ENCODE measurements at places on chromosomes 12 and 14.

GRCh38 chr12:21502164-21502496 is 541 bp downstream of the GOLT1B start:
- peak; percentile 1 for DNase-seq

DNA sequence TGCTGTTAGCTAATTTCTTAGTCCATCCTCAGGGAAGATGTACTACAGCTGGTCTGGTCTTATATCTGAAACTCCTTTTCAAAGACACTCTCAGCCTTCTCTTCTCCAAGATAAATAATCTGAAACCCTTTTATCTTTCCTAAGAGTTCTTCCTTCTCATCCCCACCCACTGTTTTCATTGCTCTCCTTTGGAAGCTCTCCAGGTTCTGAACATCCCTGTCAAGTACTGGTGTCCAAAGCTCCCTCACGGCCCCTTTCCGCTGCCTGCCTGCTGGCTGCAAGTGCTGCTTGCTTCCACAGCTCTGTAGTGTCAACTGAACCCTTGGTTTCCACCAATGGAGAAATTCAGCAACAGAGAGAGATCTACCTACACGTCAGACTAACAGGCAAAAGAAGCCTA is 6.6 kb upstream of the SLC6A13 start:
- no peak for DNase-seq

- no peak for DNase-seq
Measured at GRCh38 chr14:44113769-44114730, 393.0 kb downstream of the FSCB start.

DNA sequence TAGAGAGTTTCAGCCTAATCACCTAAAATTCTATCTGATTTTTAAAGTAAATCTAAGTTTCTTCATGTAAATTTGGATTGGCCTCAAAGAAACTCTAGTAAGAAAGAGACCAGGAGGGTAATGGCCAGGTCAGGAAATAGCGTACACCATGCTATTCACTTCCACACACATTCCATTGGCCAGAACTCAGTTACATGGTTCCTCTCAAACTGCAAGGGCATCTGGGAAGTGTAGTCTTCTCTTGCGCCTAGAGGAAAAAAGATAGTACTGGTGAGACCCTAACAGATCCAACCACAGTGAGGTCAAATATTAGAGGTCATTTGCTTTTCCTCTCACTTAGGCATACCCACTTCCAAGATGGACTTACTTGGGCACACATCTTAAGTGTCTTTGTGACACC is 39.1 kb downstream of the MBIP start:
- no peak for DNase-seq

- no peak for DNase-seq
Measured at GRCh38 chr12:64551676-64552075, 58.6 kb upstream of the RASSF3 start.

DNA sequence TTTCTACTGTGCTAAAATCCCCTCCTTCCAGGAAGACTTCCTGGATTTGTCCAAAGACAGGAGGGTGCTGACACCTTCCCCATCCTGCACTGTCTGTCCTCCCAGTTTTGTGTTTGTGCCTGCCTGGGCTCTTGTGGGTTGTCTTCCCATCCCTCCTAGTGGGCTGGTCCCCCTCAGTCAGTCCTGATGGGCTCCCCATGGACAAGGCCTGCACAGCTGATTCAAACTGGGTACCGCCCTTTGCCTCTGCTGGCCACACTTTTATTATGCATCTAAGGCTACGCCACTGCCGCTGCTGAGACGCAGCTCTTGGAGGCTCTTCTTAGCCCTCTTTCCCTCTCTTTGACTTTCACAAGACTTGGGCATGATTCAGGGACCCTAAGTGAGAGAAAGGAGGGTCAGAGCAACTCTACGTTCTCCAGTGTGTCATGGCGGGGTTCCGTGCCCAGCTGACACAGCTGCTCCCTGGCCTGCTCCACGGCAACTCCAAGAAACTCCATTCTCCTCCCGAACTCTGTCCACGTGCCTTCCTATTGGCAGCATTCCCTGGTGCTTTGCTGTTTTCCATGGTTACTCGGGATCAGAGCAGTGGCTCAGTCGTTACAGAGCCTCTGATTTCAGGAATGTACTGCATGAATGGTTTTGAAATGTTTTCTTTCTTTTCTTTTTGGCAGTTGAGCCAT is 3.8 kb upstream of the KRT85 start:
- DNase-seq: no peak

- DNase-seq: no peak
Measured at GRCh38 chr14:57692671-57693070, 173.2 kb downstream of the SLC35F4 start.

- no peak for DNase-seq
Measured at GRCh38 chr14:53900499-53900898, 56.1 kb downstream of the BMP4 start.

- no peak for DNase-seq
Measured at GRCh38 chr14:52112336-52113018, 43.6 kb upstream of the NID2 start.

- DNase-seq: no peak
Measured at GRCh38 chr14:24938593-24938992, 111.4 kb downstream of the STXBP6 start.

- DNase-seq: no peak
Measured at GRCh38 chr14:28340816-28341215, 425.8 kb upstream of the FOXG1 start.

DNA sequence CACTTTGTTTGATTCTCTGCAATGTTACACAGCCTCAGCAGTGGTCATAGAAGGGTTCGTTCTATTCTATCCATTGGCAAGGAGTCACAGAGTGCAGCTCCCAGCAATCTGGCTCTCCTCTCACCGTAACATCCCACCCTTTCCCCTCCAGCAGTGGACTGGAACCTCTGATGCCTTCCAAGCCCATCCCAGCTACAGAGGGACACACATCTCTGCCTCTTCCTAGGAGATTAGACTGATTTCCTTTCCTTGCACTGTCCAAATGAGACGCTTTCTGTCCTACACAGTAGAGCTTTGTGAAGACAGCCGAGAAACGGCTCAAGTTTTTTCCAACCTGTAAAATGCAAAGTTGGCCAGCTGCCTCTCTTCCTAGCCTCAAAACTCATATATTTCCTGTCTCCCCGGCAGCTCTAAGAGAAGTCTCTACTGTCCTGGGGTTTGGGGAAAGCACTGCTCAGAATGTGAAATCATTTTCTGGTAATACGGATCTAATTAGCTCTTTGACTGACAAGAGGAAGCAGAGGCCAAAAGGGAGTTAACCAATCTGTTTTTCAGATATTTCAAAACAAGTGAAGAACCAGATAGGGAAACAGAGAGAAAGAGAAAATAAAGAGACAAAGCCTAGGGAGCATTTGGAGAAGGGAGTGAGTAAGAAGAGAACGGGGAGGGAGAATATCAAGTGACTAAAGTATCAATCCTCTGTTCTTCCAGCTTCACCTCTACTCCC is 516 bp downstream of the NINJ2 start:
- no peak for DNase-seq

DNA sequence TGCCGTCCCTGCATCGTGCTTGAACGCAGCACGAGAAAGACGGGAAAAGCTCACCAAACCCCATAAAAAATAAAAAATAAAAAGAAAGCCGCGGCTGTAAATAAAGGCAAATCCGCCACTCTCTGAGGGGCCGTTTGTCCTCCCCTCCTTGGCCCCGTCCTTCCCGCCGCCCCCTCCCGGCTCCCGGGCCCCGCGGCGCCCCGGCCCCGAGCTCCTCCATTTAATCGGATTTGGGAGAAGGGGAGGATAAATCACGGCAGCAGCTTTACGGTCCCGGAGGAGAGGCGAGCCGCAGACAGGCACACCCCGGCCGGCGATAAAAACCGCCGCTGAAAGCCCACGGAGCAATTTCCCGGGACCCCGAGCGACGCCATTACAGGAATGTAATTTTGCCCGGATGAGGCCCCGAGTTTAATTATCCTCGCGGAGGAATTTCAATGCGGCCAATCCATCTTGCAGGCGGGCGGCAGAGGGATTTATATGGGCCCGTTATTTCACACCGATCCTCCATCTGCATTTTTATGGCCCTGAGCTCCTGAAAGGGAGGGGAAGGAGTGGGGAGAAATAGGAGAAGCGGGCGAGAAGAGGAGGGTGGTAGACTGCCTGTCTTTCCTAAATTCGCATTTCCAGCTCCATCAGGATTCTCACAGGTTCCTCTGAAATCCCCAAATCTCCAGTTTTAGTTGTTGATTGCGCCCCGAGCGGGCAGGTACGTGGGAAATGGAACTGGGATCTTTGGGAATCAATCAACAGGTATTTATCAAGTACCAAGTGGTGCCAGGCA is 1.3 kb upstream of the ATP5MC2 start:
- DNase-seq: no peak

- no peak for DNase-seq
Measured at GRCh38 chr12:68287106-68287505, 33.7 kb upstream of the IL22 start.

GRCh38 chr14:22179190-22179589 is 409.8 kb downstream of the DAD1 start:
- DNase-seq: no peak

- DNase-seq: no peak
Measured at GRCh38 chr12:114920771-114921554, 237.0 kb upstream of the TBX3 start.

GRCh38 chr12:10001171-10001776 is 2.4 kb upstream of the CLEC1B start:
- no peak for DNase-seq

DNA sequence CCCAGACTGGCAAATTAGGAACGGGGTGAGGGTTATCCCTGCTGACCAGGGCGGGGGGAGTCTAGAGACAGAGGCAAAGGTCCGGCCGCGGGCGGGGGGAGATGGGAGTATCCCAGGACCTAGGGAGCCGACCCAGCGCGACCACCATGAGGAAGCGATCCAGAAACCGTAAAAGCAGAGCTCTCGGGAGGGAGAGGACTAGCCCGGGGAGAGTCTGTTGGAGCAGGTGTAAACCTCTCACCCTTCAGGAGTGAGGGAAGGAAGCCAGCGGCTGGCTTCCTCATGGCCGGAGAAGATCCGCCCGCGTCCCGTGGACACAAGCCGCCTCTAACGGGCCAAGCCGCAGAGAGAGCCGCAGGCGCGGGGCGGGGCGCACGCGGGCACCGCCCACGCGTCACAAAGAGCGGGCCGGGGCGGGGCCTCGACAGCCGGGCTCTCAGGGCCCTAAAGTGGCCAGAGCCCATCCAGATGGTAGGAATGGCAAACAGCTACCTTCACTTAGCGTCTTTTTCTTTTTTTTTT is at the start of gene ACRBP:
ACRBP (minus strand) TSS at position 350 of the 522 bp plus-strand sequence; CDS start at position 284, 66 bp downstream.
- no peak for DNase-seq

Data from stimulated activated CD8-positive, alpha-beta memory T cell treated with anti-CD3 and anti-CD28 coated beads, Interleukin-7, amount 100 ng/mL, for 24 hours (primary cell).